ENCODE measurements at places on chromosomes 3 and 15.

DNA sequence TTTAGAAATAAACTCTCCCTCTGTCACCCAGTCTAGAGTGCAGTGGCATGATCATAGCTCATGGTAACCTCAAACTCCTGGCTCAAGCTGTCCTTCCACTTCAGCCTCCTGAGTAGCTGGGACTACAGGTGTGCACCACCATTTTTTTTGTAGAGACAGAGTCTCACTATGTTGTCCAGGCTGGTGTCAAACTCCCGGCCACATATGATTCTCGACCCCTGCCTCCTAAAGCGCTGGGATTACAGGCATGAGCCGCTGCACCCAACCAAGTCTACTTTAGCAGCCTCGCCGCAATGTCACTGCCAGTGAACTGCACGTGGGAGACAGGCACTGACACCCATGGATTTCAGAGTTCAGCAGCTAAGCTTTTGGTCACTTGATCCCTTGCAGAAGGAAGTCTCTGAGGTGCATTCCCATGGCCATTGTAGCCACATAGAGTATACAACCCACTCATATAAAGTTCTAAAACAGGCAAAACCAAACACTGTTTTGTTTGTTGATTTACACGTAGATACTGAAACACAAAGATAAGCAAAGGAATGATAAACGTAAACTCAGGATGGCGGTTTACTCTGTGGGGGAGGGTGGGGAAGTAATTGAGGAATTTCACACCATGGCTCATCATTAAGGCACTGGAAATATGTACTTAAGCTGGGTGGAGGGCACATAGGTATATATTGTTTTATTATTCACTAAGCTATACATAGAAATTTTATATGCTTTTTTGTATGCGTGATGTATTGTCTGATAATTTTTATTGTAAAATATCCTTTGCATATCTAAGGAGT is 115.0 kb downstream of the MEX3B start:
- DNase-seq = no peak

GRCh38 chr15:60895986-60896385 is 333.1 kb downstream of the RORA start:
- DNase-seq = no peak

GRCh38 chr3:15310491-15311370 is 21.7 kb downstream of the SH3BP5 start:
- DNase-seq = no peak

GRCh38 chr15:77889009-77889806 is 188.3 kb downstream of the TBC1D2B start:
- no peak for DNase-seq

- DNase-seq = no peak
Observed at GRCh38 chr3:128577711-128578110, 72.9 kb downstream of the RPN1 start.

DNA sequence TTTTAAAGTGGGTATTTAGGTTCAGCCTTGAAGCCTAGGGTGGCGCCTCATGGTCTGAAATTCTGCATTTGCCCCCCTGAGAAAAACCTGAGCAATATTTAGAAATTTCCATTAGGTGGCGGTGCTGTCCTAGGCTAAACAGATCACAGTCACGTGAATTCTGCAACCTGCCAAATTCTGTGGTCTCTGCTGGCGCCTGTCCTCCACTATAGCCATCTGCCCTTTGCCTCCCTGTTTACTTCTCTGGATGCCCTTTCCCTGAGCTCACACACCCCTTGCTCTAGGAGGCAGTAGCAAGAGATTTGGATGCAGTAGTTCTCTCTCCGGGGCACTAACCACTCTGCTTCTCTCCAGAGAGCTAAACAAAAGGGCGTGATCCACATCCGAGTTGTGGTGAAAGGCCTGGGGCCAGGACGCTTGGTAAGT is 9.1 kb downstream of the MRPS11 start:
- no peak for DNase-seq

GRCh38 chr3:13537244-13537908 is 11.5 kb upstream of the FBLN2 start:
- no peak for DNase-seq

GRCh38 chr3:66023738-66024385 is 14.9 kb downstream of the MAGI1 start:
- no peak for DNase-seq

DNA sequence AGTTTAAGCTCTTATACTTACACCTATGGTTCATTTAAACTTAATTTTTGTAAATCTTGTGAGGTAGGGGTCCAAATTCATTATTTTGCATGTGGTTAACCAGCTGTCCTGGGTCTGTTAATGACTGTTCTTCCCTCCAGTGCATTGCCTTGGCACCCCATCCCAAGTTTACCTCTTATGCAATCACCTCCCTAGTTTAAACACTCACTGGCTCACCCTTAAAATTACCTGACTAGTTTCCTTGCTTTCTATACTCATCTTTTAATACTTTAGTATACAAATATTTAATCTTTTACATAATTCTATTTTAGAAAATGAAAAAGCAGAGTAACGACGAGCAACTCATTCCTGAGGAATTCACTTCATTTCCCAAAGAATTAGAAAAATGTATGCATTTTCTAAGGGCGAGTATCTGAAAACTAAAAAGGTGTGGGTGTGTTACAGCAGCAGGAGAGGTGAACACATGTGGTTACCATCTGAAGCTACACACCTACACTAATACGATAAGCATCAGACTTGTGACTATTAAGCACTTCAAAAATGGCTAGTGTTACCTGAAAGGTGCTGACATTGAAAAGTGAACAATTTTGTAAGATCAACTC is 33.7 kb downstream of the TJP1 start:
- DNase-seq = no peak

Data from naive thymus-derived CD8-positive, alpha-beta T cell (primary cell).